DMS 273 treated with DMSO at 0.1 percent for 48 hours (cell line): ENCODE measurements at places on chromosomes 3 and 15.
A peak's percentile ranks its signal among the peaks of the same experiment; 100 is the strongest.

DNA sequence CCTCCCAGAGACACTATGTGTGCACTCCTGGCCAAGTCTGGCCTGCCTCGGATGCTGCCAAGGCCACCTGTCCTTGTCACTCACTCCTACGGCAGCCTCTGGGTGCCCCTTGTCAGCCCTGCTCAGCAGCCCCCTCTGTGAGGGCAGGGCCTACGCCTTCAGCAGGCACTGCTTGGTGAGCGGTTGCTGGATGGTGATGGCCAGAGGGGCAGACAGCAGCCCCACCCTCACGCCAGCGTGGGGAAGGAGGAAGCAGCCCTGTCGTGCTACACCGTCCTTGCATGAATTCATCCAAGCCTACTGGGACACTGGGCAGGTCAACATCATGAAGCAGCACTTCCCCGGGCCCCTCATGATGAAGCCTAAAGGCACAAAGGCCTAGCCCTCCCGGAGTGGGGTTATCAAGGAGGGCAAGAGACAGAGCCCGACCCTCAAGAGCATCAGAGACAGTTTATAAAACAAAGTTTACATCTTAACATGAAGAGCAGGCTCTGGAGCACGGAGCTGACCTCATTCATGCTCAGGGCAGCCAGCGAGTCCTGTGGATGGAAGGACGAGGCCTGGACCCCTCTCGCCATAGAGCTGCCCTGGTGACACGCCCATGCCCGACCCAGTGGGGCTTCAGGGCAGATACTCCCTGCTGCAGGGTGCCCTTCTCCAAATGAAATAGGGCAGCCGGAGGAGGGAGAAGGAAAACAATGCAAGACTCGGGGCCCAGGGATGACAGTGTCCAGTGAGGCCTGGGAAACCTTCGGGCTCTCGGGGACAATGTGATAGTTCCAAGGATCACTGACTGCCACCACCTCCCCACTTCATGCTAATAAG lies 25.3 kb downstream of the CHDH start:
- no peak for DNase-seq

DNA sequence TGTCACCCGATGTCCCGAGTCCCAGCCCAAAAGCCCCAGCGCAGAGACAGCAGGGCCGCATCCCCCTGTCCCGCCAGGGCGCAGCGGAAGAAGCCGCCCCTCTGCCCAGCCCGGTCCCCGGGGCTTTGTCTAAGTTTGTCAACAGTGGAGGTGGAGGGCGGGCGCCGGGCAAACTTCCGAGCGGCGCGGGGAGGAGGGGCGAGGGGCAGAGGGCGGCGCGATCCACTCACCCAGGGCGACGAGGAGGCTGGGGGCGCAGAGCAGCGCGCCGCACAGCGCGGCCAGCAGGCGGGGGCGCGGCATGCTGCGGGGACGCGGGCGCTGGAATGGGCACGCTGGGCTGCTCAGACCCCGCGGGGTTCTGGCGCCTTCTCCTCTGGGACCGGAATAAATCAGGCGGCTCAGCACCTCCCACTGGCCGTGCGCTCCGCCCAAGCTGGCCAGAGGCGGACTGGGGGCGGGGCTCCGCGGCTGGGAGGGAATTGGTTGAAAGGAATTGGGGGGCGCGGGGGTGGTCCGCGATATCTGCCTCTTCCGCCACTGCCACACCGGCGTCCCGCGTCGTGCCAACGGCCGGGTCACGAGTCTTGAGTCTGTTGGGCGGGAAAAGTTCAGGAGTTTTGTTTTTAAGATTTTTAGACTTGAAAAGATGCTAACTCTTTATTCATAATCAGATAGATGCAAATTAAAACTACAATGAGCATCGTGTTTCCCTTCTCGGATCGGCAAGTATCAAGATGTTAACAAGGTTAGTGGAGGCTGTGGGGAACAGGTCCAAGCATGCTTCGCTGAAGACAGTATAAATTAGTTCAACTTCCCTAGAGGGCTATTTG lies at the start of gene MFGE8:
MFGE8 (minus strand) TSS at position 363 of the 833 bp plus-strand sequence; CDS start at position 303, 60 bp downstream.
- no peak for DNase-seq

DNA sequence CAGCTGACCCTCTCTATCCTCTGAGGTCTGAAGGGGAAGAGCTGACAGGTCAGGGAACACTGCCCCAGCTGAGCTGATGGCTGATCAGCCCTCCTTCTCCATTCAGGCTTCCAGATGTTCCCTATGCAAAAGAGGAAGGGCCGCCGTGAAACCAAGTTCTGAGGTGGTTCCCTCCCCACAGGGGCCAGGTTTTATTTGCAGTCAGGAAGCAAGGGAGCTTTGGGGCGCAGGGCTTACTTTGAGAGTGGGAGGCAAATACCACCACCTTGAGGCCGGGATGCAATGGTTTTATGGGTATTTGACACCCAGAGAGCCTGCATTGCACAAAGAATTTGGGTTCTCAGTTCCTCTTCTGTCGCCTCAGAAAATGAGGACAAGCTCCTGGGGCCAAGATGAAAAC lies 186.9 kb downstream of the ARRDC4 start:
- DNase-seq = no peak

DNA sequence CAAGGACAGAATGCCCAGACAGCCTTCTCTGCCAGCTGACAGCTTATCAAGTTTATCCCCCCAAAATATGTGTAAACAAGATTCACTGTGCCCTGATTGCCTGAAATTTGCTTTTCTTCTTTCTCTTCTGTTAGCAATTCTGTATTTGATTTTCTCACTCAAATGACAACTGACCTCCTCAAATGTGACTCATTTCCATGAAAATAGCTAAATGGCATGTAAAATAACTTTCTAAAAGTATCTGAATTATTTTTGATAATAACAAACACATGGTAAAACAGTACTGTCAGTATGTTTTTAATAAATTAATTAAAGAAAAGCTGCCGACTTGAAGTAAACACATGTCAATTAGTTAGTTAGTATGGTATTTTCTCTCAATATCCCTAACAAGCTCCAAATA lies 202.3 kb upstream of the STAC start:
- no peak for DNase-seq

DNA sequence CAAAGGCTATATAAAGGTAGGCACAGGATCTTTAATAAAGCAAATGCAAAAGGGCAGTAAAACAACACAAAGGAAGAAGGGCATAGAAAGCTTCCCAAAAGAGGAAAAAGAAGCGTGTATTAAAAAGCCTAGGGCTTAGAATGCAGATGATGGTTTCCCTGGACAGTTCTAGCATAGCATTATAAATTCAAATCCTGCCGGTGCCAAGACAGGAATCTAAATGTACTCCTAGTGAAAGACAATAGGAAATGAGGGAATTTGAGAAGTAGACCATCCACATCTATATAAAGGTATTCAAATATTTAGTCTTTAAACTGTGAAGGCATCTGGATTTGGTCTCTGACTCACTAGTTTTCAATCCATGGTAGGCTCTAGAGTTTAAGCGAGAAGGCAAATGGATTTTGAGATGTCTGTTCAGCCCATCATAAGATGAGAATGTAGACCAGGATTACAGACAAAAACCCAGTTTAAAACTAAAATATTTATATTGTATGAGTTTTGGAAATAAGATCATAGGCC lies 431.8 kb downstream of the TBL1XR1 start:
- DNase-seq = no peak

DNA sequence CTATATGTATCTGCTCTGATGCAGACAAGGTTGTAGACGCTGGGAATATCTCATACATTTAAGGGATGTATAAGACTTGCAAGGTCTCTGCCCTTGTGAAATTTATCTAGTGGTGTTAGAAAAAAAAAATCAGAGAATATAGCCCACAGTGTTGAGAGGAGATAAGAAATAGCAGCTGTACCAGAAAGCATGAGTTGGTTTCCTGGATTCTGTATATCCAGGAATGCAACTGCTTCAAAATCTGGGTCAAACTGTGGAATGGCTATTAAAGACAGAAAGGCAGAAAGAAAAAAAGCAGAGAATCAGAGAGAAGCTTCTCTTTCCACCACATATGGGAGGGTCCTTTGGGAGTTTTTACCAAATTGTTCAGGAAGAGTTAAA lies 1.5 kb upstream of the TMEM212 start:
- DNase-seq = no peak

DNA sequence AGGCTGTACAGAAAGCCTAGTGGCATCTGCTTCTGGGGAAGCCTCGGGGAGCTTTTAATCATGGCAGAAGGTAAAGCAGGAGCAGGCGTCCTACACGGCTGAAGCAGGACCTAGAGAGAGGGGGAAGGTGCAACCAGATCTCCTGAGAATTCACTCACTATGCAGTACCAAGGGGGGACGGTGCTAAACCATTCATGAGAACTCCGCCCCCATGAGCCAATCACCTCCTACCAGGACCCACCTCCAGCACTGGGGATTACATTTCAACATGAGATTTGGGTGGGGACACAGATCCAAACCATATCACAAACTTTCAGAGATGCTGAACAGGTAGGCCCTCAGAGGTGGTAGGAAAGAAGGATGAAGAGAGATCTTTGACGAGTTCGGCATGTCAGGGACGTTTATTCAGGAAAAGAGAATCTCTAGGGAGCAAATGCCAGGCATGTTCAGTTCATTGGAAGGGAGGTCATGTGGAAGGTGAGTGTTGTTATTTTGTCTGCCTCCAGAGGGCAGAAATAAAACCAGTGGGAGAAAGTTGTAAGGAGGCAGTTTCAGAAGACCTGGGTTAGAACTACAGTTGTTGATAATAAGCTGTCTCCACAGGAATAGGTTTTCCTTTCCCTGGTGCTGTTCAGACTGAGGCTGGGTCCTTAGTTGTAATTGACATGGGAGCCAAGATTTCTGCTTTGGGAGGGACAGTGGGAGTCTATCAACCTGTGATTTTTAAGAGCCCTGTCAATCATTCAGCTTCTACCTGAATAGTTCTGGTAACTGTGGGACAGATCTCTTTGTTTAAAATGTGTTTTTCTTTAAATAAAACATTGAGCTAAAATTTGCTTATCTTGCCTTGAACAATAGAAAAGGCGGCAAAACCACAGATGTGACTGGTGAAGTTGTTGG lies 4.3 kb upstream of the FNDC3B start:
- peak; percentile 6 for DNase-seq

DNA sequence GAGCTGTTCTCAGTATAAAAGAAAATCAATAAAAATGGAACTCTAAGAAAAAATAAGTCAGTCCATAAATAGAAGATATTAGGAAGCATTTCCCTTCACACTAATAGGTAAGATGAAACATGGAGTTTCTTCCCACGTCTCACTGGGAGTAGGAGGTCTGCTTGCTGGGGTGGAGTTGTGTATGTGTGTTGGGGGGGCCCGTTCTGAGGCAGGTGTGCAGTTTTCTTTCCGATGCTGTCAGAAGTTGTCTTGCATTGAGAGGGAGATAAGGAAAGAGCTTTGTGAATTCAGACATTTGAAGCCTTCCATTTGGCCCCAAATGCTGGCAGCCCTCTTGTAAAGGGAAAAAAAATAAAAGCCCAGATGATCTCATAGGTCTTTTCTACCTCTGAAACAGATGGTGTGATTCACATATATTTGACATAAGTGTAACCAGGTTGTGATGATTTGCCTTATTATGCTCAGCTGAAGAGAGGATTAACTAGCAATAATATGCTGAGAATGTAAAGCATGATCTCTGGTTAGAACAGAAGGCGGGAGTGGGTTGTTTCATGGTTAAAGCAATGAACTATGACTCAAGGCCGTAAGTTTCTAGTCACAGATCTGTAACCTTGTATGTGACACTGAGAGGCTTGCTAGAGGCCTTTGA lies 8.8 kb downstream of the RASGRP1 start:
- DNase-seq = peak; percentile 56

- DNase-seq = peak; percentile 20
These were observed 576.9 kb downstream of the TUSC7 start for GRCh38 chr3:117286488-117286887.

- DNase-seq = no peak
These were observed 58.1 kb downstream of the TGFBR2 start for GRCh38 chr3:30664459-30664858.

GRCh38 chr3:13776253-13777050 lies 103.4 kb downstream of the WNT7A start:
- DNase-seq = no peak

GRCh38 chr3:161950318-161950868 lies 453.8 kb downstream of the OTOL1 start:
- DNase-seq = no peak

DNA sequence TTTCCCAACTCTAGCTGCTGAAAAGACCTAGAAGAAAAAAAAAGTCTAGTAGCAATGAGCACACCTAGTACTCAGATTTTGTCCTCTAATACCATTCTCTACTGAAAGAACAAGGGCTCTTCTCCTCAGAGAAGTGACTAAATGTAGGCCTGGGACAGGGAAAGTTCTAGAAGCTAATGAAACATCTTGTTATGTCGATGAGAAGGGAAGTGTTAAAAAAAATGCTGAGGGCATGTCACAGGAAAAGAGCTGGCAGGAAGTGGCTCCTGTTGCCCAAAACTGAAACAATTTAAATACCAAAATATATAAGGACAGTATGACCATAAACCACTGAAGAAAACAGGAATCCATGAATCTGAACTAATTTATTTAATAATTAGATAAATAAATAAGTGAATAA lies 581.4 kb upstream of the TBL1XR1 start:
- DNase-seq = no peak

DNA sequence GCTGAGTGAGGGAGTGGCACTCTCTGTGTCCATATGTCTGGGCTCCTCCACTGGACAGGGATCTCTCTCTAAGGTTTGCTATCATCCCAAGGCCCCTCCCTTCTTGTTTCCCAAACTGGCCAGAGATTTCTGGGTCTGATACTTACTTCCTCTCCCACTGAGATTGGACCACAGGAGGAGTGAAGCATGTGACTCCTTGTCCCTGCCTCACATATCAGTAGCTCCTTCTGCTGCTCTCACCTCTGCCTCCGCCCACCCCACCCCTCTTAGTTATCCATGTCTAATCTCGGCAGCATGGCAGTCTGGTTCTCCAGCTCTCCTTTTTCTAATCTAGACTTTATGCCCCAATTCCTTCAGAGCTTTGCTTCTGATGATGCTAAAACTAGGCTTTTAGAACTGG lies 223.1 kb downstream of the RPLP1 start:
- no peak for DNase-seq

GRCh38 chr15:27081676-27082418 lies 110.9 kb downstream of the GABRG3 start:
- DNase-seq = no peak

DNA sequence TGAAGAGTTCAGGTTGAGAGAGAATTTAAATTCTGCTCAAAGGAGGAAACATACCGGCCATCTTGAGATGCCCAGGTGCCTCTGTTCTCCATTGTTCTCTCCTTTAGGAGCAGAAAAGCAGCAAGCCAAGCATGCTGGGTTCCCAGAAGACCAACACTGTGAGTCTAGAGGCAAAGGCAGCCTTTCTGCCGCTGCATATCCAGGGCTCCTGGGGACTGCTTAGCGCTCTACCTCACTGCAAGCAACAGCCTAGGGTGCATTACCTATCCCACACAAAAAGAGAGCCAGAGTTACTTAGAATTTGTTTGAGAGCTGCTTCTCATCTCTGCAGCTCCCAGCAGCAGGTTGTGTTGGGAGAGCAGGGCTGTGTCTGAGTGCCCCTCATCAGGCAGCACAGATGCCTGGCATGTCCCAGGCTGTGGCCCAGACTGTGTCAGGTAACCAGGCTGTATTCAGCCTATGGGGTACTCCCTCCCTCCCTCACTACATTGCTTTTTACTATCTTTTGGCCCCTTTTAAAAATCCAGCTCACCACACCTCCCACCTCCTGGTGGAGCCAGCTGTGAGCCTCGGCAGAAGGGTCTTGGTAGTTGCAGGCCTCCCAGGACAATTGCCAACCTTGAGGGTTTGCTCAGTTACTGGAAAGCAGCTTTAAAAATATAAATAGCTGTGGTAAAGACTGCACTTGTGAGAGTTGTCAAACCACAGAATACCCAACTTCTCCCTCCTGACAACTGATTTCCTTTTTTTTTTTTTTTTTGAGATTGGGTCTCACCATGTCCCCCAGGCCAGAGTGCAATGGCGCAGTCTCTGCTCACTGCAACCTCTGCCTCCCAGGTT lies 30.2 kb downstream of the BCL2L10 start:
- DNase-seq = no peak
